ENCODE measurements at places on chromosomes 3 and 15.

GRCh38 chr3:43319376-43319775, 33.0 kb downstream of the SNRK start:
- DNase-seq = no peak

GRCh38 chr15:95556866-95557225, 773.7 kb upstream of the NR2F2 start:
- DNase-seq = no peak

GRCh38 chr15:68379058-68379758, 52.8 kb downstream of the ITGA11 start:
- no peak for DNase-seq

- no peak for DNase-seq
Observed at GRCh38 chr3:12444582-12445471, 39.5 kb upstream of the TSEN2 start.

- no peak for DNase-seq
Observed at GRCh38 chr3:154779571-154779970, 300.5 kb upstream of the MME start.
